ENCODE measurements at places on chromosomes 7 and 10.
A peak's percentile ranks its signal among the peaks of the same experiment; 100 is the strongest.

DNA sequence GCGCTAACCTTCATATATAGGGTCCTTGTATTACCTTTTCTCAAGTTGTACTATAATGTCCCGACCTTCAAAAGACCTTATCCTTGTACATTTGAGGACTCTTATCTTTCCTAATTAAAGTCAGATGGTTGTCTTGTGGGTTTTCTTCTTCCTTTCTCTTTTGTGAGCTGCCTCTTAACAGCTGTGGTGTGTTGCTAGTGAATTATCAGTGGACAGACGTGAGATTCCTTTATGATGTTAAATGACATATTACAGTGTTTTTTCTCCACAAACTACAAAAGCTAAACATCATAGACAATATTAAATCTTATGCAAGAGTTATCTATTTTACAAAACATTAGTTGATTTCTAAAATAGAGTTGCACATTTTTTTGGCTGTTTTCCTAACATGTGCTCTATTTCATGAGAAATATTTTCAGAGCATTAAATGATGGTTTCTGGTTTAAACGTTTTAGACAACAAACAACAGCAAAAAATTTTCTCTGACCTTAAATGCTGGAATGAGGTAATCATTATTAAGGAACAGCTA, 272.2 kb upstream of the NPVF start:
- no peak for DNase-seq

GRCh38 chr7:68122801-68123200, 1126.2 kb downstream of the TYW1 start:
- DNase-seq = no peak

DNA sequence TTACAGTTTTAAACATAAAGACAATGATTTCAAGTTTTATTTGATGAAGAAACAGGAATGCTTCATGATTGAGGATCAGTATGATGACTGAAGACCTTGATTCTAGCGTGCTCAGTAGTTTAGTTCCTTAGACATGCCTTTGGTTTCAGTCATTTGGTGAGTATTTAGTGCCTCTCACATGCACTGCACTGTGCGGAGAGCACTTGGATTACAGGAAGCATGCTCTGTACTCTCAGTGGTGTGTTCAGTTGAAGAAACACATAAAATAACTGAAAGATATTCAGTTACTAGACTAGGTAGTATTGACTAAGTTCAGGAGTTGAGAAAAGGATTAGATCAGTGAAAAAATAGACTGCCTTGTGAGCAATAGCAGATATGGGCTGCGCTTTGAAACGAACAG, 25.5 kb downstream of the RBM17 start:
- no peak for DNase-seq

- DNase-seq = no peak
Measured at GRCh38 chr7:130904031-130904757, 170.2 kb upstream of the KLF14 start.

DNA sequence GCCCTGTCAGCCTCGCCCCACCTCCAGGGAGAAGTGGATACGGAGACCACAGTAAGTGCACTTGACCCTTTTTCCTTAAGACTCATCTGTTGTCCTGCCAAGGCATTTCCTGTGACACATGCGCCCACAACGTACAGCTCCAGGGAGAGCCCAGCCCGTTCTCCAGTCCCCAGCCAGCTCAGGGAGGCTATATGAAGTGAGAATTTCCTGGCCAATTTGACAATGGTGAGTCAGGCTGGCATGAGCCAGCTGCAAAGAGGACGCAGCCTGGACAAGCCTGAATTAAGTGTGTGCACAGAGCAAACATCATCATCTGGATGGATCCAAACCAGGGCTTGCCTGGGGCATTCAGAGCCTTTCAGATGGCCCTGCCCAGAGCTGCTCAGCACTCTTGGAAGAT, 244.8 kb downstream of the KCNMA1 start:
- DNase-seq = no peak

- DNase-seq = no peak
Measured at GRCh38 chr7:17994079-17994850, 33.4 kb downstream of the PRPS1L1 start.

DNA sequence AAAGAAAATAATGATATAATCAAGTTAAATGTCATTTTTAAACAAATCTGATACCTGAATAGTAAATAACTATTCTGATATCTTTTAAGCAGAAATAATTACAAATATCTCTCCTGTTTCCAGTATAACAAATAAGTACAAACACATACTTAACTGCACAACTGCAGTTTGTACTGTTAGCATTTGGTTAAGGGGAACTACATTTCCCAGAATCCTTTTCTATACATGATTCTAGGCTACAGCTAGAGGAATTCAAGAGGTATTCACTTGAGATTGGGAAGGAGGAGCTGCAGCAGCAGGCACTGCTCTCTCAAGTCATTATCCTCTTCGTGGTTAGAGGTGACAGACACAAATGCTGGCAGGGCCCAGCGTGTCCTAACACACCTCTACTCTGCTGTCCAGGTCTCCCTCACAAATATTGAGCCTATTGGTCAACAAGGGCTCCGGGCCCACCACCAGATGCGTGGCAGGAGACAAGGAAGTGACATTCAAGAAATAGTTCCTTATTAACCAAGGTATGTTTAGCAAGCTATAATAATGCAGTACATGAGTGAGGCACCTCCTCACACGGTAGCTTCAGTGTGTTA, 255.1 kb upstream of the MKLN1 start:
- no peak for DNase-seq

GRCh38 chr10:120575411-120575810, 118.4 kb downstream of the PLPP4 start:
- DNase-seq = no peak

DNA sequence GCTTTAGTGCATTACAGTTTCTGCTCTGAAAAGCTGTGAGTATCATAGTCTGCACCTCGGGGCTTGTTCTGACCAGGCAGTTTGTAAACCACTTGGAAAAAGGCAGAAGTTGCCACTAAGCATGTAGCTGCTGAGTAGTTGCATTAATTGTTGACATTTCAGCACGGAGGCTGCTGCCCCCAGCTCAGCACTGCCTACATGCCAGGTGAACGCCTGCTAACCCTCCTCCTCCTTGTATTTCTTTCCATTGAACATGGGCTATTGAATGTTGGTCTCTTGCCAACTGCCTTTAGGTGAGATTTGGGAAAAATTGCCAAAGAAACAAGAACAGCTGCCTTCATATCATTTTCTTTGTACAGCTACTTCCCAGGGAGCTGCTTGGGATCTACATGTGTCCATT, 164.2 kb downstream of the RAPGEF5 start:
- no peak for DNase-seq

- DNase-seq = no peak
Measured at GRCh38 chr7:81857385-81857784, 87.5 kb upstream of the HGF start.

- DNase-seq = no peak
Measured at GRCh38 chr7:1642291-1642731, 27.8 kb upstream of the ELFN1 start.

GRCh38 chr10:17665747-17666146, 21.8 kb downstream of the STAM start:
- DNase-seq = no peak

DNA sequence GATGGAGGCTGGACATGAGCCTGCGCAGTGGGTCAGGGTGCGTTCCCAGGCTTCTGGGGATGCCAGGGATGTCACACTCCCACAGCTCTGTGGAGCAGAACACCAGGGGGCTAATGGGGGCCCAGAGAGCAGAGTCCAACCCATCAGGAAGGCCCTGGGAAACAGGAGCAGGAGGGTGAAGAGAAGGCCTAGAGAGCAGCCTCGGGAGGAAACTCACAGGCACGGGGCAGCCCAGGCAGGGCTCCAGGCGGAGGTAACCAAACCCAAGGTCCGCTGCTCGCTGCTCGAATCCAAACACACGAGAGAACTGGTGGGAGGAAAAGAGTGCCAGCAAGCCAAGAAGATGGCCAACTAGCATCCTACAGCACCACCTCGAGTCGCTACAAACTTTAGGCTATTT, 130.7 kb upstream of the LANCL2 start:
- DNase-seq = no peak

- DNase-seq = no peak
Measured at GRCh38 chr10:83166344-83166743, 973.0 kb upstream of the GHITM start.

- DNase-seq = peak; percentile 64
Measured at GRCh38 chr7:100675581-100676350, 2.2 kb downstream of the GNB2 start.

DNA sequence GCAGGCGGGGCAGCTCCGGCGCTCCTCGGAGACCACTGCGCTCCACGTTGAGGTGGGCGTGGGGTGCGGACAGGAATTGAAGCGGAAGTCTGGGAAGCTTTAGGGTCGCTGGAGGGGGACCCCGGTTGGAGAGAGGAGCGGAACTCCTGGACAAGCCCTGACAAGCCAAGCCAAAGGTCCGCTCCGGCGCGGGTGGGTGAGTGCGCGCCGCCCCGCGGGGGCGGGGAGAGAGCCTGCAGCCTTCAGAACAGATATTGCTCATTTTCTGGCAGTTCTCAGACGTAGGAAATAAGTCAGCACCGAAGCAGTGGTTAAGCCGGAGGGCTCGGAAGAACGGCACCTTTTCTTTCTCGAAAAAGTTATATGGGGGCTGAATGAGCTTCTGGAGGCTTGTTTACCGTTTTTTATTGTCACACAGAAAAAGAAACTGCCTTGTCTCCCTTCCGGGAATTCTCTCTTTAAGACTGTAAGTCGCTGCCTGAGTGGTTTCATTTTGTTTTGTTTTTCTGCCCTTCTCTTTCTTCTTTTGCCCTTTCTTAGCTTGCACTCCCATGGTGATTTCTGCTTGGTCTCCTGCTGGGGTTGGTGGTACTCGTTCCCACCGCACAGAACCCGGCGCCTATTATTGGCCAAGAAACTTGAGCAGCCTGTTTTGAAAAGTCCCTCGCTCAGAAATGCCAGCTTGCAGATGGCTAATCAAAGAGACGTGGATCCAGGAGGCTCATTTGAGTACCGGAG, 732 bp downstream of the FAS start:
- no peak for DNase-seq

GRCh38 chr10:122237331-122237990, 33.6 kb upstream of the BTBD16 start:
- DNase-seq = no peak

DNA sequence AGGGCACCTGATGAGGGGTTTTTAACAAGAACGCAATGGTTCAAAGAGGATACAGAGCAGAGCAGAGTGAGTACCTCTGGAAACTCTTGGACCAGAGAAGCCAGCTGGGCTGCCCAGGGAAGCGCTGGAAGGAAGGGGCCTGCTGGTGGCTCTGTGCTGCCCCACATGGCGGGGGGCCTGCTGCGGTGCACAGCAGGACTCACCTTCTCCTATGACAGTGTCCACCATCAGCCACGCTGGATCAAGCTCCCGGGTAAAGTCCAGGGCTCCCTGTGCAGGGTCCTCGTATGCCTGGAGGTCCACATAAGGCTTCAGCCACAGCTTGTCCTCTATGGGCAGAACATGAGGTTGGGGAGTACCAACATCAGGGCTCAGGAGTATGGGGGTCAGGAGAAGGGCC, 12.5 kb downstream of the EPHA1 start:
- no peak for DNase-seq

DNA sequence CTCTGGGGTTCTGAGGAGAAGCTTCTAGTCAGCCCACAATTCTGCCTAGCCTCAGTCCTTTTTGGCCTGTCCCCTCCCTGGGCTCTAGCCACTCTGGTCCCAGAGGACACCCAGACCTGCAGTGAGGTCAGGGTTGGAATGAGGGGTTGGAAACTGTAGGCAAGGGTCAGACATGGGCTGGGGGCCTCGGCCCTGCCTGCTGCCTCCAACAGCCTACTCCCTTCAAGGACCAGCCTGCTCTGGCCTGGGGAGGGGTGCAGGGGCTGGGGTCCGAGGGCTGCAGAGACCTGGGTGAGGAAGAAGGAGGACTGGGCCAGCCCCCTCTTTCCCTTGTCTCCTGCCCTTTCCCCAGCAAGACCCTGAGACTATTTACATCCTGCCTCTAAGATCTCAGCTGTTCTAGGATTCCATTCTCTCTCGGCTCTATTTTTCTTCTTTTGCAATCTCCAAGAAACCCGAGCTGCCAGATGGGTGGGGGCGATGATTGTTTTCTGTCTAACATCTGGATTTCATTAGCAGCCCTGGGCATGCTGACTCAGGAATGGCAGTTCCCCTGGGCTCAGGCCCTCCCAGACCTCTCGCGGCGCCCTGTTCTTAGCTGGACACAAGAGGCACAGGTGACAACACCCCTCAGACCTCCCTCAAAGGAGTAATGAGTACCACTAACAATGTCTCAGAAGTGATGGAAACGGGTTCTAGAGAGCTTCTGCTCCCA, 23.1 kb downstream of the ZCCHC24 start:
- DNase-seq = no peak

DNA sequence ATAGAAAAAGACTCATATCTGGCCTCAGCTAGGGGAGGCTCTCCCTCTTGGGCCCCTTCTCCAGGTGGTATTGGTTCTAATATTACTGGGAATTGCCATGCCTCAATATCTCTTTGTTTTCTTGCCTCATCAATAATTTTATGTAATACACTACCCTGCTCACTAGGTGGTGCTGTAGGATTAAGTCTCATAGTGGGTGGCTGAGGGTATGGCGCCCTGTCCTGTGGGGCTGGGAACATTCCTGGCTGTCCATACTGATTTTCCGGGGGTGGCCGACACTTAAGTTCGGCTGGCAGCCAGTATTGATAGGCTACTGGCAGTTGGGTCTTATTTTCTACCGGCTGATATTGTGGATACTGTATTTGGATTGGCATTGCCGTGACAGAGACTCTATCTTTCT, 9.0 kb upstream of the TAS2R3 start:
- no peak for DNase-seq

DNA sequence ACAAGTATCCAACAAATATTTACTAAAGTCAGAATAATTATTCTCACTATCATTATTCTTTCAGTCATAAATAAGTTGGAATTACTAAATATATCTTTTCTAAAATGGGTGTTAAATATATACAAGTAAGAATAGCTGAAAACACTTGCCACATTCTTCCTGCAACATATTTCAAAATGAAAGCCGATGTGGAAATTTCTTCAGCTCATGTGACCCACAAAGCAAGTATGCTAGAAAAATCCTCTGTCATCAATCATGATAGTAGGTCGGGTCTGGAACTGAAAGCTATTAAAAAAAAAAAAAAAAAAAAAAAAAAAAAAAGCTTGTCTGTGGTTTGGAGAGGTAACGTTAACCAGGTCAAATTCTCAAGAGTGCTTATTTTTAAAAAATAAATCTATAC, 344.7 kb downstream of the NEBL start:
- DNase-seq = no peak

- DNase-seq = no peak
Measured at GRCh38 chr10:31887850-31888249, 40.8 kb downstream of the ARHGAP12 start.

- no peak for DNase-seq
Measured at GRCh38 chr10:127450644-127451043, 98.5 kb upstream of the NPS start.

- DNase-seq = no peak
Measured at GRCh38 chr10:8556321-8556720, 501.8 kb downstream of the GATA3 start.
